ENCODE measurements at places on chromosomes 6 and 20.

- DNase-seq, result no peak
Observed at GRCh38 chr6:163181666-163182180, 232.8 kb upstream of the QKI start.

- DNase-seq, result no peak
Observed at GRCh38 chr6:7190791-7191190, 83.0 kb downstream of the RREB1 start.

DNA sequence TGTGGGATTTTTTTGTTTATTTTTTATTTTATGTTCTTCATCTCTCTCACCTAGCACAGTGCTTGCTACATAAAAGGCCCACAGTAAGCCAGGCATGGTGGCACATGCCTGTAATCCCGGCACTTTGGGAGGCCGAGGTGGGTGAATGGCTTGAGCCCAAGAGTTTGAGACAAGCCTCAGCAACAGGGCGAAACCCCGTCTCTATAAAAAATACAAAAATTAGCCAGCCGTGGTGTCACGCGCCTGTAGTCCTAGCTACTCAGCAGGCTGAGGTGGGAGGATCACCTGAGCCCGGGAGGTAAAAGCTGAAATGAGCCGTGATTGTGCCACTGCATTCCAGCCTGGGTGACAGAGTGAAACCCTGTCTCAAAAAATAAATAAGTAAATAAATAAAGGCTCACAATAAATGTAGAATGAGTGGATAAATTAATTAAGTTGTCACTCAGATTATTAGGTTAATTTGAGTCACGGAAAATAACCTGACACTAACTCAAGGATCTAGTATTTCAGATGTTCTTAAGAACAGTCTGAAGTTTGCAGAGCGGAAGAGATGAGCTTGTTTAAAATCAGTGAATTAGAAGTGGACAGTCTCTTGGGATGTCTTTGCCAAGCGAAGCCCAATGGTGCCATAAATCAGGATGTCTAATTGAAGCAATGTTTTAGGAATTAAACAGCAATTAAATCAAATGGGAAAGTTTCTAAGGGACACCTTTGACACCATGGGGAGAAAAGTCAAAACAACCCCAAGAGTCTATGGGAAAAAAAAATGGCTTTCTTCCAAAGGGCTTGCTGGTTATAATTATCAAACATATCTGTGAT, 214.4 kb downstream of the ZNF217 start:
- DNase-seq, result no peak

DNA sequence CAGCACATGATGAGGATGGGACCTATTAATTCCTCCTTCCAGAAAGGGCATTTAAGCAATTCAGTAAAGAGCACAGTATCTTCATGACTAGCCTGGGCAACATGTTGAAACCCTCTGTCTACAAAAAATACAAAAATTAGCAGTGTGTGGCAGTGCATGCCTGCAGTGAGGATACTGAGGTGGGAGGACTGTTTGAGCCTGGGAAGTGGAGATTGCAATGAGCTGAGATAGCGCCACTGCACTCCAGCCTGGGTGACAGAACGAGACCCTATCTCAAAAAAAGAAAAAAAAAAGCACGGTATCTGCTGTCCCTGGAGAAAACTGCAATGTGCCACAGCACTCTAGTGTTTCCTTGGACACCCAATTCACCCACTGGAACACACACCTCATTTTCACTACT, 18.4 kb downstream of the SAMD3 start:
- DNase-seq, result no peak

DNA sequence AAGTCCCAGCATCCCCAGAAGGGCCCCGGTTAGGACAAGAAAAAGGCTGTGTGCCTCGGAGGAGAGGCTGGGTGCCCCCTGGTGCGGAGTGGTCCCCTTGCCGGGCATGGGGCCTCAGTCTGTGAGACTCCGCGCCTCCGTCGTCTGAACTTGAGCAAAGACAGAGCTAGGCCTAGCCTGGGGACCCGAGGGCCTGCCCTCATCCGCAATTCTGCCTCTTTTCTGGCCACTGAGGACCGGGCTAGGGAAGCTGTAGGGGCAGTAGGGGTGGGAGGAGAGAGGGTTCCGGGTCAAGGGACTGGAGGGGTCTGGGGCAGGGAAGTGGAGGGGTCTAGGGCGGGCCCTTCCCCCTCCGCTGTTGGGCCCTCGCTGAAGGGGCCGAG, 550 bp upstream of the HSPA12B start:
- no peak for DNase-seq

- no peak for DNase-seq
Observed at GRCh38 chr20:19522071-19522801, 235.8 kb upstream of the RIN2 start.

GRCh38 chr6:2158596-2159271, 86.7 kb downstream of the GMDS start:
- DNase-seq, result no peak

- DNase-seq, result no peak
Observed at GRCh38 chr6:142879527-142879926, 65.4 kb downstream of the HIVEP2 start.

DNA sequence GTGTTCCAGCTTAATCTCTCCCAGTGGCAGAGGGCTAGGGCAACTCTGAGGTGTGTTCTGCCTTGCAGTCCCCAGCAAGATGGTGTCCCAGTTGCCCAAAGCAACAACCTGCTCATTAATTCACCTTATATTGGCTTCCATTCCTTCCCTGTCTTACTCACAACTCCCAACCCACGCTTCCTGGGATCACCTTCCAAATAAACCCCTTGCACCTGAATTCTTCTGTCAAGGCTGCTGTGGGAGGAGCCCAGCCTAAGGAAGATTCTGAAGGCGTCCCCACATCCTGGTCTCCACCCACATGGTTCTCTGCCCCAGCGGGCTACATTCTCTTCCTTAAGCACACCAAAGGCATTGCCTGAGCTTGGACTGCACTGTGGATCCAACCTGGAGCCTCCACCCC, 116.6 kb upstream of the MAFB start:
- DNase-seq, result no peak

DNA sequence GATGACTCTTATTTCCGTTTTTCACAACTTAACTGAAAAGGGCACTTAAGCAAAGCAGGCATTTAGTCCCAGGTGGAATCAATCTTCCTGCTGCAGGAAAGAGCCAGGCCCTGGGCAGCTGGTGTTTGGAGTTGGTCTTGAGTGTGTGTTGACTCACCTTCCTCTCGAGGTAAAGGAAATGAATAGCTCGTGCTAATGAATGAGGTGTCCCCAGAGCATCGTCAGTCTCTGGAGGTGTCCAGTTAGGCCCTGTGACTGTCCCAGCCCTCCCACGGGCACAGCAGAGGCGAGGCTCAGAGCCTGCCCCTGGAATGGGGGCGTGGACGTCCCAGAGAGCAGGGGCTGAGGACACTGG, 277.7 kb downstream of the NRN1 start:
- DNase-seq, result no peak

DNA sequence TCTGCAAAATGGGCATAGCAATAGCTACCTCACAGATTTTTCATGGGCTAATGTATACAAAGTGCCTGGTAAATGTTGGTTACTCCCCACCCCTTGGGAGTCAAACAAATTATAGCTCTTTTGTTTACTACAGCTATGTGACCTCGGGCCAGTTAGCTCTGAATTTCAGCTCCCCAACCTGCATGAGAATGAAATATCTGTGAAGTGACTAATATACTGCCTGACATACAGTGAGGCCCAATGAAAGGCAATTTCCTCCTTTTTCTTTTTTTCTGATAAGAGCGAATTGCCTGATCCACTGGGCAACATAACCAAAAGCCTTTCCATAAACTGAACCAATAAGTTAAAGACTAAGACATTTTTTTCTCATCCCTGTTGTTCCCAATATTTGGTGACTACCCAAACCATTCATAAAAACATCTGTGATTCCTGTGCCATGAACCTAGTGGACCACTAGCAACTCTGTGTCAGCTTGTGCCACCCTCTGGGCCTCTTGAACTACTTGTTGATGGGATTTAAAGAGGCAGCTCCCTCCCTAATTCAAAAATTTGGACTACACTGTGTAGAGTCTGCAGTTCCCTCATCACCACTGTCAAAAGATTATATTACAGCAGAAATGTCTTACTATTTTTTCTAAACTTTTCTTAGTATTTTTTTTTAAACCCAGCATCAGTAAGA, 91.9 kb upstream of the TMEM30A start:
- DNase-seq, result peak; percentile 37

DNA sequence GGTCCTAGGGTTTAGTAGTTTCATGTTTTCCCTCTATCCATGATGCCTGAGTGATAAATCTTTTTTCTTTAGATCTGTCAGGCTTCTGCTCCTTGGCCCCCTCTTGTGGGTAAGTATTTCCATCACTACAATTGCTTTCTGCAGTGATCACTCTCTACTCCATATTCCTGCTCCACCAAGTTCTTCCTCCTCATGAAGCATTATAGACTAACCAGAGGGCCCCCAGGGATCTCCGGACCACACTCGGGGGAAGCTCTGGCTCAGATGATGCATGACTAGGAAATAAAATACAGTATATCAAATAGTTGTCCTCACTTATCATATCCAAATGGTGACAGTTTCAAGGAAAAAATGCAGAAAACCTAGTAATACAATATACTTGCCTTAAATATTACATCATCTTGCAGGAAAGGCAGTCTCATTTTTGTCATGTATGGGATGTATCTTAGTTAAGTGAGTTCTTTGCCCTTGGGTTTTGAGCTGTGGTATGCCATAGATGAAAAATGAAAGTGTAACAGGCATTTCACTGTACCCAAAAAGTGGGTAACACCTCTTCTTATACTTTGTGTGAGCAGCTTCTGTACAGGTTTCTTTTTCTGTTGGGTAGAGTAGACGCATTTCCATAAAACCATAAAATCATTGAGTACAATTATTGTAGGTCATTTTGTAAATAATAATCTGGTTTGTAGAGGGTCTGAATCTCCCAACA, 200.9 kb upstream of the EYA4 start:
- no peak for DNase-seq

- no peak for DNase-seq
Observed at GRCh38 chr6:94462231-94462630, 1042.9 kb upstream of the EPHA7 start.

- no peak for DNase-seq
Observed at GRCh38 chr6:104613416-104614001, 246.2 kb downstream of the HACE1 start.

- DNase-seq, result no peak
Observed at GRCh38 chr6:105209950-105210706, 30.3 kb upstream of the POPDC3 start.

- DNase-seq, result no peak
Observed at GRCh38 chr6:31740397-31741223, 805 bp downstream of the MSH5 start.

GRCh38 chr20:40477805-40478204, 211.2 kb downstream of the MAFB start:
- no peak for DNase-seq

DNA sequence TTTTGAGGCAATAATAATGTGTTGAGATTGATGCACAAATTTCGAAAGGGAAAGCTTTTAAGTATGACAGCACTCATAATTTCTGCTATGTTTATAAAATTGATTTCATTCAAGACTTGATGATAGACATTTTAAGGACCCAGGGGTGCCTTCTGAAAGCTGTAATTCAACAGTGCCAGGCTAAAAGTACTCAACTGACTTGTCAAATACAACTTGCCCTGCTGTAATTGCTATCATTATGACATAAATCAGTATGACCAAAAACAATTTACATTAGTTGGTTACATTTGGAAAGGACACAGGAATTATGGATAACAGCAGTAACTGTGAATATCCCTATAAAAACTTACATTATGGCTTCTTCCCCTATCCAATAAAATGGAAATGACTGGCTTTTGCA, 178.9 kb downstream of the MMUT start:
- DNase-seq, result no peak

DNA sequence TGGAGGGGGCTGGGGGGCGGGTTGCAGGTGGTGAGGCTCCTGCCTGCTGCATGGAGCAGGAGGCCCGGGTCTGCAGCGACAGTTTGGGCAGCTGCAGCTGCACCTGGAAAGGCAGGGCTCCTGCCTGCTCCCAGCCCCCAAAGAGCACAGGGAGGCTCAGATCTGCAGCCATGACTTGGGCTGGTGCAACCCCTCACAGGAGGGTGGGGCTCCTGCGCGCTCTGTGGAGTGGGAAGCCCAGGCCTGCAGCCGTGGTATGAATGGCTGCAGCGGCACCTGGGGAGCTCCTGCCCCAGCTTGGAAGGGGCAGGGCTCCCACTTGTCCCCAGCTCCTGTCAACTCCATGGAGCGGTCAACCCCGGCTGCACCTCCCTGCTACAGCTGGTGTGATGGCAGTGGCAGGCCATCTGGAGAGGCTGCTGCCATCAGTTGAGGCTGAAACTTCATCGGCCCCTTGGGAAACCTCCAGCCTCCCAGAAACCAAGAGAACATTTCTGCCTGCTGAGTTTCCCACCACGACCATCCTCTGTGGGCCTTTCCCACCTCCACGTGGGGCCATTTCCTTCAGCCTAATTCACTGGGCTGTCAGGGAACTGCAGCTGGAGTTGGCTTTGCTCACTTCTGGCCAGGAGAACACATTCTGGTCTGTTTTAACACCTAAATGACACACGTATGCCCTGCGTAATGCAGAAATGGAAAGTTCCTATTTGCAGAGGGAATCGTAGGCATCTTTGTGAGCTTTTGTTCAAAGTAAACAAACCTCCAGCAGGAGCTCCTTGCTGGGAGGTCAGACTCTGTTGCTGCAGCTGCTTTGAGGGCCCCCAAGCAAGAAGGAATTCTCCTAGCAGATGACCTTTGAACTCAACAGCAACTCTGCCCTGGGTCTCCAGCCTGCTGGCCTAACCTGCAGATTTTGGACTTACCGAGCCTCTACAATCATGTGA, 429.0 kb downstream of the PREX1 start:
- no peak for DNase-seq

DNA sequence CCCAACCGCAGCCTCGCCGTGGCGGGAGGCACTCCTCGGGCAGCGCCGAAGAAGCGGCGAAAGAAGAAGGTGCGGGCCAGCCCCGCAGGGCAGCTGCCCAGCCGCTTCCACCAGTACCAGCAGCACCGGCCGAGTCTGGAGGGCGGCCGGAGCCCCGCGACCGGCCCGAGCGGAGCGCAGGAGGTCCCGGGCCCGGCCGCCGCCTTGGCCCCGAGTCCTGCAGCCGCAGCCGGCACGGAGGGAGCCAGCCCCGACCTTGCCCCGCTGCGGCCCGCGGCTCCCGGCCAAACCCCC, 525 bp downstream of the PNRC1 start:
- no peak for DNase-seq

DNA sequence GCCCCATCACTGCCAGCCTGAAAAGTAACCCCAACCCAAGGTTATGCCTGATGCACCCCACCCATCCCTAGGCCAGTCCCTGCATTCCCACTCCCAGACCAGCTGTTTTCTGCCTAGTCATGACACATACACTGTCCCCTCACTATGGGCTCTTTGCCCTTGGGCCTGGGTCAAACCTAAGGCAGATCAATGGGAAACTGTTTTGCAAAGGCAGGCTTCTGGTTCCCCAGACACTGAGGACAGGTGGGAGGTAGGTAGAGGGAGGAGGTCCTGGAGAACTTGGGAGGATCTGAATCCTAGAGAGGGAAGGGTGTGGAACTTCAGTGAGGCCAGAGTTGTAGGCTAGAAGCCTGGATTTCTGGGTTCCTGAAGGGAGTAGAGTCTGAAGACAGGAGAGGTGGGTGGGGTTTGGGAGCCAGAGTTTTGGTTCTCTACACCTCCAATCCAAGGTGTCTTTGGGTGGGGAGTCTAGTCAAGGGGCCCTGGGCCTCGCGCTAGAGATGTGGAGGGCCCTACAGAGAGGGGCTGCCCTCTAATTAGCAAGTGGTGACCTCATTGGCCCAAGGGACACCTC, 2.0 kb downstream of the CLIC1 start:
- DNase-seq, result no peak

GRCh38 chr20:49229381-49229780, 10.2 kb downstream of the DDX27 start:
- no peak for DNase-seq

GRCh38 chr6:28816339-28816908, 107.4 kb downstream of the TRIM27 start:
- DNase-seq, result no peak

- DNase-seq, result no peak
Observed at GRCh38 chr20:59184880-59185447, 21.3 kb downstream of the ZNF831 start.

All from lung (tissue), 17 donors.